ENCODE measurements at places on chromosomes 5 and 9.

DNA sequence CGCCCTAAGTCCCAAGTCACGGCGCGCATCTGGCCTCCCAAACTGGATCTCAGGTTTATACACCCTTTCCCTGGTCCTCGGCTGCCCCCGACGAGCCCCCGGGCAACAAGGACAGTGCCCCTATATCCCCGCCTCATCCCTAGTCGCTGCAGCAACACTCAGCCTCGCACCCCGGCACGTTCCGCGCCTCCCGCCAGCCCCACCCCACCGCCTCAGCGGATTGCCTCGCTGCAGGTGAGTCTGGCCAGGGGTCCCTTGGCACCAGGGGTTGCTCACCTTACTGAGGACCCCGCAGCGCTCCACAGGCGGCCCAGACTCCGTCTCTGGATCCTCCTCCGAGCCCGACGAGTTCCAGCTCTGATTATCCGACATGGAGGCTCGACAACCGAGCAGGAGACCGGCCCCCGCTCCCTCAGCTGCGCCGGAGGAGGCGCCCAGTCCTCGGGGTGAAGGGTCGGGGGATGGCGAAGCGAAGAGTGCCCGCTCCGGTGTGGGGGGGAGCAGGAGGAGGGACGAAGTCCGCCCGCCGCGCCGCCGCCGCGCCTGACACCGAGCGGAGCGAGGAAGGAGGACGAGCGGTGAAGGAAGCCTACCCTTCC, 494 bp downstream of the CERT1 start:
- DNase-seq: peak; percentile 27

GRCh38 chr5:77282337-77283027, 72.0 kb downstream of the PDE8B start:
- no peak for DNase-seq

DNA sequence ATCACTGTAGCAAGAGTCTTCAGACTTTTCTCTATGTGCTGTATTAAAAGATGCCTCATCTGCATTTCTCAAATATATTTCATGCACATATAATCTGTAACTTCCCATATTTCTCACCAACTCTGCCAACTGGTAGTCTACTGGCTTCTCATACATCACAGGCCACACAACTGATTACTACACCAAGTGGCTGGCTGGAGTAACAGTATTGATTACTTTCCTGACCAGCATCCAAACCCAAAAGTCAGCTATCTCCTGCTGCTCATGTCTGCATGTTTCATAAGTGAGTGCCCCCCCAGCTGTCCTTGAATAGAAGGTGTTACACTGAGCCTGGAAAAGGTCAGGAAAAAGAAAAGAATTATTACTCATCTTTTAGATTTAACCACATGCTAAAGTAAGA, 17.4 kb downstream of the ERCC8 start:
- DNase-seq: no peak

DNA sequence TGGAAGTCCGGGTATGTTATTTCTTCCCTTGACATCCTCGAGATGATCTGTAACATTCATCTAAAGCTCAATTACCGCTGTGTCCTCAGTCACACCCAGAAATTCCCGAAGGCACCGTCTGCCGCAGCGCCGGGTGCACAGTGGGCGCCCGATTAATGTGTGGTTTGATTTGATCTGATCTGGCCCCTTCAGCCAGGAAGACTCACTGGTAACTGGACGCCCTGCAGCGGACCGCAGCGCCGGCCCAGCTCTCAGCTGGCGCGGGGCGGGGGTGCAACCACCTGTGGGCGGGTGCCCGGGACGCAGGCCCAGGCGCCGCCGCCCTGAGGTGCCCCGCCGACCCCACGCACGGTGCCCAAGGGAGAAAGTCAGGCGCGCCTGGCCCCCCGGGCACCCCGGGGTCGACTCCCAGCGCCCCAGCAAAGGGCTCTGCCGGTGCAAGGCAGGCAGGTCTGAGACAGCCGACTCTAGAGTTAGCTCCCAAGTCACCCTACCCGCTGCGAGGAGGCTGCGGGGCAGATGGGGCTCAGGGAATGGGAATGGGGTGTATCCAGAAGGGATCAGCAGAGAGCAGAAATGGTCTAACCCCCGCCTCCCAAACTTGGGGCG, 1.7 kb downstream of the EPB41L4B start:
- DNase-seq: no peak

DNA sequence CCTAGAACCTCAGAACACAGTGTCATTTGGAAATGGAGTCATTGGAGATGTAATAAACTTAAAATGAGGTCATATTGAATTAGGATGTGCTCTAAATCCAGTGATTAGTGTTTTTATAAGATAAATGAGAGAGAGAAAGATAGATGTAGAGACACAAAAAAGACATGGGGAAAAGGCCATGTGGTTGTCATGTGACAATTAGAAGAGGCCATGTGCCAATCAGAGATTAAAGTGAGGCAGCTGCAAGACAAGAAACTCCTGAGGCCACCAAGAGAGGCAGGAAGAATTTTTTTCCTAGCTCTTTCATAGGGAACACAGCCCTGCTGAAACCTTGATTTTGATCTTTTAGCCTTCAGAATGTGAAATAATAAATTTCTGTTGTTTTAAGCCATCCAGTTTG, 1307.2 kb downstream of the PTPRD start:
- DNase-seq: no peak

DNA sequence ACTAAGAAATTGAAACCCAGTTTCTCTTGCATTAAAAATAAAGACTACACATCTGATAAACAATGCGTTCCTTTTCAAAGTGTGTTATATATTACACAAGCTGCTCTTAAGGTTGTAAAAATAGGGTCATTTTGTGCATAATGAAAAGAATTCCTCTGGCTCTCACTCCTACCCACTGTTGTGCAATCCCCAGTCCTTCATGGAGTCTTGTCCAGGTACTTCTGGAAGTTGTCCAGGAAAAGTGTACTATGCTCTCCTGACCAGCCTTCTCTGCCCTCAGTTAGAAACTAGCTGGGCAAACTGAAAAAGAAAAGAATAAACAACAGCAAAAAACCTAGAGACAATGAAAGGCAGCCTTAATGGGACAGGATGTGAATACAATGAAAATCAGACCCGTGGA, 345.5 kb upstream of the PAPPA start:
- no peak for DNase-seq

- no peak for DNase-seq
Observed at GRCh38 chr9:105431424-105432246, 16.2 kb upstream of the FSD1L start.

DNA sequence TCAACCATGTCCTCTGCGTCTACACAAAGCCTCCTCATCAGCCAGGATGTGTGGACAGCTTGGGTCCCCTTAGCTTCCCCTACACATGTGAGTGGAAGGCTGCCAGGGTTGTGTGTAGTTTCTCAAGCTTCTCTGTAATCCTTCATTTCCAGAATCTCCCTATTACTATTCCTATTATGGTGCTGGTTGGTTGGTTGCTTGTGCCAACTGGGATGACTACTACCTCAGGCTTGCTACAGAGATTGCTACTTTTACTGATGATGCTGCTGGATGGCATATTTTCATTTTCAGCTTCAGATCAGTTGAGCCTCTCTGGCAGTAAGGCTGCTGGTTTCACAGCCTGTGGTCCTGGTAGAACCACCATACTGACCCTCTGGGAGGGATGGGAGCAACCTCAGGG, 39.9 kb downstream of the ATG10 start:
- DNase-seq: no peak

DNA sequence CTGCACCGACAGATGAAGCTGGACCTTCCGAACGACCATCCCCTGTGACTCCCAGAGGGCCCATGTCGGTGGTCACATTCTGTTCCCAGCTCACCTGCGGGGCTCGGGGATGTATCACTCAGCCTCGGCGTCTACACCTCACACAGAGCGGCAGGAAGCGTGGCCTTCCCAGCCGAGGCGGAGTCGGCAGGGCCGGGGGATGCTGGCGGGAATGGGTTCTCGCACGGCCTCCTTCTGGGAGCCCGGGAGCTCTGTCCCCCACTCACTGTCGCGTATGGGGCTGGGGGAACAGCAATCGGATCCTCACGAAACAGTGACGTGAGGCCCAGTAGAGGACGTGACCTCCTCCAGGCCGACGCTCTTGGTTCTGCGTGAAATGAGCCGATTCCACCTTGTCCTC, 20.4 kb downstream of the NACC2 start:
- DNase-seq: no peak

GRCh38 chr5:40649463-40650030, 30.2 kb upstream of the PTGER4 start:
- no peak for DNase-seq

DNA sequence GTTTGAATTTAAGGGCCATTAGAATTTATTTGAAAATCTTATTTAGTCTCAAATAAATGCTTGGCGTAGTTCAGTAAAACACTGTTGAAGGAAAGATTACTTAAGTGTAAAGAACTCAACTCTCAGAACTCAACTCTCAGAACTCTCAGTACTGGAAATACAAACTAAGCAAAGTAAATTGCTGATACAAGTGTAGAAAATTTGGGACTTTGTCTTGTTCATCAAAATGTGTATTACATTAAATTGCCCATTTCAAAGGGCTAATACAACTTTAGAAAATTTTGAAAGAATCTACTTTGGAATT, 99.4 kb downstream of the CSNK1G3 start:
- DNase-seq: no peak

DNA sequence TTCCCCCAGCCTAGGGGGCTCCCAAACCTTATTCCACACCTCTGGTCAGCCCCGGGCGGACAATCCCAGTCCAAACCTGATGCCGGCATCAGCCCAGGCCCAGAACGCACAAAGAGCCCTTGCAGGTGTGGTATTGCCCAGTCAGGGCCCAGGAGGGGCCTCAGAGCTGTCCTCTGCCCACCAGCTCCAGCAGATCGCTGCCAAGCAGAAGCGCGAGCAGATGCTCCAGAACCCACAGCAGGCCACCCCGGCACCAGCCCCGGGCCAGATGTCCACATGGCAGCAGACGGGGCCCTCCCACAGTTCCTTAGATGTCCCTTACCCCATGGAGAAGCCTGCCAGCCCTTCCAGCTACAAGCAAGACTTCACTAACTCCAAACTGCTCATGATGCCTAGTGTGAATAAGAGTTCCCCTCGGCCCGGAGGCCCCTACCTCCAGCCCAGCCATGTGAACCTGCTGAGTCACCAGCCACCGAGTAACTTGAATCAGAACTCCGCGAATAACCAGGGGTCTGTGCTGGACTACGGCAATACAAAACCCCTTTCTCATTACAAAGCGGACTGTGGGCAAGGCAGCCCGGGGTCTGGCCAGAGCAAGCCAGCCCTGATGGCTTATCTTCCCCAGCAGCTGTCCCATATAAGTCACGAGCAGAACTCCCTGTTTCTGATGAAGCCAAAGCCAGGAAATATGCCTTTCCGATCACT, 27.6 kb upstream of the LTC4S start:
- no peak for DNase-seq

- DNase-seq: no peak
Observed at GRCh38 chr5:168422431-168422830, 63.8 kb upstream of the RARS1 start.

- DNase-seq: no peak
Observed at GRCh38 chr9:125239631-125240597, 1.2 kb downstream of the HSPA5 start.

GRCh38 chr5:177301503-177302165, 1.9 kb downstream of the RAB24 start:
- DNase-seq: no peak

DNA sequence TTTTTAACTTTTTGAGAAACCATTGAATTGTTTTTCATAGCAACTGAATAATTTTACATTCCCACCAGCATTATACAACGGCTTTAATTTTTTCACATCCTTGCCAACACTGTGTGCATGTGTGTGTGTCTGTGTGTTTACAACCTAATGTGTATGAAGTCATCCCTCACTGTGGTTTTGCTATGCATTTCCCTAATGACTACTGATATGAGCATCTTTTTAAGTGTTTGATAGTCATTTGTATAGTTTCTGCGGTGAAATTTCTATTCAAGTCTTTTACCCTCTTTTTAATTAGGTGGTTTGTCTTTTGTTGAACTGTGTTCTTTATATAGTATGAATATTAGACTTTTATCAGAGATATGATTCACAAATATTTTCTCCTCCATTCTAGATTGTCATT, 263.1 kb upstream of the COX7C start:
- no peak for DNase-seq

- DNase-seq: no peak
Observed at GRCh38 chr5:3007577-3007976, 256.1 kb upstream of the IRX2 start.

- DNase-seq: no peak
Observed at GRCh38 chr5:170408226-170408625, 19.1 kb upstream of the KCNMB1 start.

DNA sequence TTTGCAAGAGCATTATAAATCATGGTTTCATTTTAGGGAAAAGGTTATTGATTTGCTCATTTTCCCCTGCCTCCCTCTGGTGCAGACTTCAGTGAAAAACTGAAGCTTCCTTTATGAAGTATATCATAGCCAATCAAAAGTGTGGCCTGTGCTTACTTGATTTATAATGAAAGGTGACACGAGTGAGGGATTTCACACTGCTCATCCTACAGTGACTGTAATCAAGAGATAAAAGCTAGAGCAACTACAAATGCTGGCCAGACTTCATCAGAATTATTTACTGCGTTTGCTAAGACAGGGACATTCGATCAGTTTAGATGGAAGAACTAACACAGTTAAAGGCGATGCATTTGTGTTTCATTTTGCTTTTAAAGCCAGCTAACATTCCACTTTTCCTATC, 151.5 kb downstream of the SV2C start:
- DNase-seq: no peak

GRCh38 chr9:108331596-108331995, 524.2 kb downstream of the ACTL7B start:
- DNase-seq: no peak

DNA sequence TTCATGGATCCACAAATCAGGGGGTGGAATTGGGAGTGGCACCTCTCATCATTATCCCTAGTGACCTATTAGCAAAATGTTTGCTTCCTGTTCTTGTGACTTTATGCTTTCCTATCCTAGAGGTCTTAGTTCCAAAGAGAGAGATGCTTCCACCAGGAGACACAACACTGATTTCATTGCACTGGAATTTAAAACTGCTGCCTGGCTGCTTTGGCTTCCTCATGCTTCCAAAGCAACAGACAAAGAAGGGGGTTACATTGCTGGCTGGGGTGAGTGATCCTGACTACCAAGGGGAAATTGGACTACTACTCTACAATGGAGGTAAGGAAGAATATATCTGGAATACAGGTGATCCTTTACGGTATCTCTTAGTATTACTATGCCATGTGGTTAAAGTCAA, 69.2 kb upstream of the SH3GL2 start:
- DNase-seq: no peak

- no peak for DNase-seq
Observed at GRCh38 chr5:149870232-149870631, 74.4 kb downstream of the PDE6A start.

GRCh38 chr9:124894741-124895170, 32.8 kb downstream of the ARPC5L start:
- no peak for DNase-seq

DNA sequence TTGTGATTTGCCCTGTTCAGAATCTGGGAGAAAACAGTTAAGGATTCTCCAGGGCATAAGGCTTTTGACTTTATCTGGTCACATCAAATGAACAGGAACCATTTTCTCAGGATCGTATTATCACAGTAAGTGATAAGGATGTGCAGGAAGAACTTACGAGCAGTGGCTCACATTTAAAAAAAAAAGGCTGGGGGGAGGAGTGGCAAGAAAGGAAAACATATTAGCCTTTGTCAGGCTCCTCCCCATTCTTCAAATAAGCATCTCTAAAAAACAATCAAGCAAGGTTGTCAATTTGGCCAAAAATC, 234.3 kb upstream of the TMEM161B start:
- DNase-seq: no peak

Data from GM10248 (cell line).